ENCODE measurements at places on chromosomes 7 and 10.

- DNase-seq = no peak
Observed at GRCh38 chr10:121614613-121615434, 16.6 kb upstream of the FGFR2 start.

DNA sequence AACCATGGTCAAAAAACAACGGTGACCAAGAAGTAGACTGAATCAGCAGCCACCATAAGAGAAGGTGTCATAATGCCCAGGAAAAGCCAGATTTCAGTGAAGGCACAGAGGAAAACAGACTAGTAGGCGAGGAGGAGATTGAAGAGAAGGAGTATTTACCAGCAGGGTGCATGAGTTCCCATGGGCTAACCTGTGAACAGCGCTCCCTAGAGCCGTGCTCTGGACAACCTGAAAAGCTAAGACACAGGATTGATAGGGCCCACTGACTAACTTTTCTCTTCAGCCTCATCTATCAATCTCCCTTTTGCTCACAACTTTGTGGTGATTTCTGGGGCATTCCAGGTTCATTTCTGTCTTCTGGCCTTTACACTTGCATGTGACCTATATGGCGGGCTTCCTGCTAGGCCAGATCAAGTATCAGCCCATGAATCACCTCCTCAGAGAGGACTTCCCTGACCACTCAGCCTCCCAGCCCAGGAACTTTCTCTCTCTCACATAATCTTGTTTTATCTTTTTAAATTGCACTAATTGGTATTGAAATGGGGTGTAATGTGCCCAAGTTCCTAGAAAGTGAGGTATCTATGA lies 12.8 kb downstream of the ANKRD22 start:
- no peak for DNase-seq

DNA sequence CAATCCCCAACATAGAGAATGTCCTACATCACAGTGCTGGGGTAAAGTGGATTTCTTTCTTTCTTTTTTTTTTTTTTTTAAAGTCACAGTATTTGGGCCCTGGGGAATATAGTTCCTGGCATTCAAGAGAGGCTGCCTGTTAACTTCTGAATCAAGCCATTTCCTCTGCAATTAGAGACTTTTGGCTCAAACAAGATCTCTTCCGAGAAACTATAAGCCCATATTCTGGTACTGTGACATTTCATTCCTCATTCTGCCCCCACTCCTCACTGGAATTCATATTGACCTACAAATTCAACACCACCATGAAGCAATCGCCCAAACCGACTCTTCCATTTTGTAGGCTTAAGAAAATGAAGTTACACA lies 187.4 kb downstream of the PHTF2 start:
- DNase-seq = no peak

DNA sequence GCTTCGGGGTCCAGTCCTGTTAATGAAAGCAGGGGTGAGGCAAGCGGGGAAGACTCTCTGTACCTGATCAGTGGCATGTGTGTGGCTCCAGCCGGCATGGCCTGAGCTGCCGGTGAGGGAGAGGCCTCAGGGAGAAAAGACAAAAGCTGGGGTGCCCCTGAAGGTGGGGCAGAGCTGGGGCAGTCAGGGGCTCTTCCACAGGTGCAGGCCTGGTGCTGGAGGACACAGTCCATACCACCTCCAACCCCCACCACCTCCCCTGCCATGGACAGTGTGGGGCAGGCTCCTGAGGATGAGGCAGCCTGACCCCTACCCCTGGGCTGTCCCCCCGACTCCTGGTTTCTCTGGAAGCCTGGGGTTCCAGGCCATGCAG lies 129.5 kb downstream of the LHPP start:
- peak; percentile 18 for DNase-seq

DNA sequence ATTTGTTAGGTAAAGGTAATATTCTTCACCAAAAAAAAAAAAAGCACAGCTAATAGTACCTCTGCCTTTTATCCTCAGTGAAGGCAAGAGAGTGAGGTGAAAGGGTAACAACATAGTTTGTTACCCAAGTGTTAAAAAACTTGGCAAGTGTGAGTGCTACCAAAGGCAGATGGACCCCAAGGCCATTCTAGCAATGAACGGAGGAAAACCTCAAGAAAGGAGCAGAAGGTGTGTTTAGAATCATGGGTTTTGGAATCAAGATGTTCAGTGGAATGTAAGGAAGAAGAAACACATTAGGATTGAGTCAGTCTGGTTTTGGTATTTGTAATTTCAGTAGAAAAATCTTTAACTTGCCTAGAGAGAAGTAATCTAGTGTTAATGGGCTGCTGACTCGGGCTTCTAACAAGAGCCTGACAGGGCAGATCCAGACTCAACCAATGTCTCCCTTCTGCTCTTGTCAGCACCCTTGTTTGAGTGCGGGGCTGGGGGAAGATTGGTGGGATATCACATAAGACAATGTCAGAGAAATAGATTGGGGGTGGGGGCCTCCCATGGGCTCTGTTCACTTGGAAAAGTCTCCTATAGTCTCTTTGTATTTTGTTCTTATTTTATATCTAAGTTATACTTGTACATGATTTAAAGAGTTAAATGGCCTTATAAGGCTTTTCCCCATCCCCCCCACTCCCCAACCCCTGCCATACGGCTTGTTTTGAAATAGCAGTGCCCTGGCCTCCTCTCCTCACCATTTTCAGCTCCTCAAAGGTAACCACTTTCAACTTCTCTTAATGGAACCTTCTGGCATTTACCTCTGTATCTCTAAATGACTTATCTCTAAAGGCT lies 44.4 kb downstream of the SCD start:
- no peak for DNase-seq

DNA sequence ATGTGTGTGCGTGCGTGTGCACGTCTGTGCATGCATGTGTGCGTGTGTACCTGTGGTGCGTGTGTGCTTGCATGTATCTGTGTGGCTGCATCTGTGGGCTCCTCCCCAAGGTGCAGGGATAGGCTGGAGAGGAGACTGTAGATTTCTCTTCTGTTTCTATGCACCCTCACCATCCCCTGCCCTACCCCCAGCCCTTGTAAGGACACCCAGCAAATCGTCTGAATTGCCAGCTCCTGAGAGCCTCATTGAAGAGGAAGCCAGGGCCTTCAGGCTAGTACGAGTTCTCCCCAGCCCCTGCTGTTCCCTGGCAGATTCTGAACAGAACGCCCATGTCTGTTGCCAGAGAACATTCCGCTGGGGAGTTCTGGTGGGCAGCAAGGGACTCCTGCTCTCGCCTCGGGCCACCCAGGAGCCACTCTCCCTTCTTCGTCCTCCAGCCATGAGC lies 17.0 kb upstream of the TRIM8 start:
- no peak for DNase-seq

GRCh38 chr10:26438534-26439341 lies 597 bp downstream of the APBB1IP start:
- DNase-seq = peak; percentile 80

DNA sequence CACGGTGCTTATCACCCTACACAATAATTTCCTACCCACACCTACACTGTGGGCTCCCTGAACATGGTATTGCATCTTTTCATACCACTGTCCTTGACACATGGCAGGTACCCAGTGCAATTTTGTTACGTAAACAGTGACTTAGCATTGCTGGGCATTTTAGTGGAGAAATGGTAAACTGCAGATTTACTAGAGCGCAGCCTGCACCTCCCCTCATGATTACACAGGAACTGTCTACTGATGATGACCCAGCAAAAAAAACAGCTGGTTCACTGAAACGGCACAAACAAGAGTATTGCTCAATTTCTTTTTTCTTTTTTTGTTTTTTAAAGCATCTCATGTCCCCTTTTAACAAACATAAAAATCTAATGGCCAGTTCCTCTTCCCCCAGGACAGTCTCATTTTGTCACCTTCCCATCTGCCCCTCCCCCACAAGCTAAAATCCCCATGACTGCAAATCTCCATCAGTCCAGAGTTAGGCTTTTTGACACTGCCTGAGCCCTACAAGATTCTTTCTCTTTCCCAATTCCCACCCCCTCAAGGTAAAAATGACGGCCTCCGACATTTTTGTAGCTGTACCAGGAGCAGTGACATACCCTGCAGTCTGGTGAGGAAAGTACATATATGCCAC lies 2.8 kb downstream of the ZNF746 start:
- no peak for DNase-seq

GRCh38 chr10:123391275-123392028 lies 237.2 kb downstream of the BUB3 start:
- DNase-seq = no peak

GRCh38 chr7:73919694-73920375 lies 58.9 kb downstream of the TMEM270 start:
- DNase-seq = no peak

- no peak for DNase-seq
Observed at GRCh38 chr7:41879403-41879802, 176.5 kb upstream of the INHBA start.

DNA sequence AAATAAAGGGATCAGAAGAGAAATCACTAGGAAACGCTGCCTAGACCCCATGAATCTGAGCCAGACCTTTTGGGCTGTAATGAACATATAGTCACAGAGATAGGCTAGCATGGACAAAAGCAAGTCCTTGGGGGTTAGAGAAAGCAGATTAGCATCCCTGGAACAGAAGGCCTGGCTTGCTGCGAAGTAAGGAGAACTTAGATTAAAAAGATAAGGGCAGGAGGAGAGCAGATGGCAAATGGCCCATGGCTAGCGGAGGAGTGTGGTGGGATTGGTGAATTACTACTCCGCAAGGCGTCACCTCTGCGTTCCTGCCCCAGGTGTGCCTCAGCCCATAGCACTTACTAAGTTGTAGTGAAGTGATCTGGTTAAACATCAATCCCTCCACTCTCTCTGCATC lies 92.3 kb upstream of the ZNF438 start:
- DNase-seq = no peak

DNA sequence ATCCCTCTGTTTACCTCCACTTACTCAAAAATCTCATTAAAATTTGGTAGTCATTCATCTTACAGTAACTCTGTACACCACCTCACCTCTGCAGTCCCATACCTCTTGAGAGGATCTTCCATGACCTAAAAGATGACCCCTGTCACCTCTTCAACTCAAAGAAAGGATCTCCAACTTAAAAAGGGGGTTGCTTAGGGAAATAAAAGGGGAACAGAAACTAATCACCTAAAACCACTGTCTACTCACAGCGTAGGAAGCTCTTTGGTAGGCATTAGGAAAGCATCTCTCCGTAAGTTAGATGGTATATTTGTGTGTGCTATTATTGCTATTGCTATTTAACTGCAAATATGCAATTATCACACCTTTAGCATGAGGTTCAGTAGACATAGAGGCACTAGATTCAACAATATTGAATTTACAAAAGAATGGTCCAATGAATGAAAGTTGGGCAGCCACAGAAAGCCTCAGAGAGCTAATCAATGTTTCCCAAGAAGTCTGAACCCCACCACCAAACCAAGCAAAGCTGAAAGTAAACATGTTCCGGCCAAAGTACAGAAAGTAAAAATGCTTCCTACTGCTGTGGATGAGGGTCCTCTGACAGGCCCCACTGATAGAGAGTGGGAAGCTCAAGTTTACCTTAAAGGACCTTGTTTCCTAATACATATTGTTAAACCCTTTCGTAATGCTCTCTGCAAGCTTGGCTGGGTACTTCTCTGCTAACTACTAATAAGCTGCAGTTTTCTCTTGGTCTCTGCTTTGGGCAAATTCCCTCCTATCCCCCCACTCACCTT lies 105.8 kb downstream of the GRM8 start:
- no peak for DNase-seq

DNA sequence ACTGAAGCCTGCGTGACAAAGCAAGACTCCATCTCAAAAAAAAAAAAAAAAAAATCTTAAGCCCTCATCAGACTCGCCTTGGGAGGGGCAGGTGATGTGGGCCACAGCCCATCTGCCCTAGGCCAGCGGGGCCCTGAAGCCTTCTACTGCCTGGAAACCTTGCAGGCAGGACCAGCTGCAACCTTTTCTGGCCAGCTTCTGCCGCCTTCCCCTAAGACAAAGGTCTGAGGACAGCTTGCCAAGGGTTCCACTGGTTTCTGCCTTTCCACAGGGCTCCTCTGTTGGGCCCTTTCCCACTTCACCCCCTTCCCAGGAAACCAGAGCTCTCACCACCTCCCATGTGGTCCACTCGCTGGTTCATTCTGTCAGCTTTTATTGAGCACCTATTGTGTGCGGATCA lies 35.2 kb downstream of the UBTD1 start:
- no peak for DNase-seq

- DNase-seq = no peak
Observed at GRCh38 chr7:155167706-155168365, 97.7 kb downstream of the HTR5A start.

DNA sequence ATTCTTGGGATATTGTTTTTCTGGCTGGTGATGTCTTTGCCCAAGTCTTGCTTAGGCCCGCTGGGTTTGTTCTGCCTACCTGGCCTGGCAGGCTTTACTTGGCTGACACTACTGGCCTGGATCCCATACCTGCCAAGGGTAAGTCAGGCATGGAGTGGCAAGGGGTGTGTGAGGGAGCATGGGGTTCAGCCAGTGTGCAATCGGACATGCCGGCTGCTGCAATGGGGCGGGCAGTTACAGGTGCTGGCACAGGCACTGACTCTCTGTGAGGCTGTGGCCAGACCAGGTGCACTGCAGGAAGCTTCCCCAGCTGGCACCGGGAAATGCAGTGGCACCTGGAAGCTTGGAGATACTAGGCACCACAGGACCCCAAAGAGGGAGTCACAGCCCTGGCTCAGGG lies 168.4 kb downstream of the PON1 start:
- peak; percentile 20 for DNase-seq

GRCh38 chr7:141511676-141512396 lies 39.4 kb upstream of the AGK start:
- DNase-seq = no peak

- no peak for DNase-seq
Observed at GRCh38 chr7:155215576-155216325, 81.9 kb upstream of the INSIG1 start.

- peak; percentile 76 for DNase-seq
Observed at GRCh38 chr7:1664711-1665548, 5.1 kb upstream of the ELFN1 start.

- DNase-seq = no peak
Observed at GRCh38 chr7:15234431-15234830, 327.4 kb downstream of the AGMO start.

GRCh38 chr7:39631736-39632308 lies 8.4 kb downstream of the RALA start:
- no peak for DNase-seq

- no peak for DNase-seq
Observed at GRCh38 chr7:146414373-146414772, 297.8 kb downstream of the CNTNAP2 start.

DNA sequence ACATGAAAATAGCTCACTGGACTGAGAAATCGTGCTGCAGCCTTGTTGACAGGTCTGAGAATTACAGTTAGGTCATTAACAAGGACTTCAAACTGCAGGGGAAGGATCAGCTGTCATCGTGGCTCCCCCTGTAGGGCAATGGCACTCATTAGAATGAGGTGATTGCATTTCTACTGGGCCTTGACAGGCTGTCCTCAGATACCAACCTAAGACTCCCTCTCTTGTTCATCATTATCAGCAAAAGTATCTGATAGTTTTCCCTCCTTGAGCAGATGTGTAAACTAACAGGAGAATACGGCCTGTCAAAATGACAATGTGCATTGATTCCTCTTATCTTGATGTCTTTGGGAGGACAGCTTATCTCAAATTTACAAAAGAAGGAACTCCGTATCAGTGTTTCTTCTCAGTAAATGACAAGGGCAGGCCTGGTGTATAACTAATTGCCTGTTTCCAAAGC lies 648.5 kb upstream of the LRRN3 start:
- DNase-seq = no peak

GRCh38 chr10:78781251-78781913 lies 287.4 kb upstream of the ZMIZ1 start:
- DNase-seq = no peak

GRCh38 chr7:79182283-79182682 lies 271.2 kb downstream of the MAGI2 start:
- no peak for DNase-seq
